ENCODE measurements at places on chromosomes 4 and X.

DNA sequence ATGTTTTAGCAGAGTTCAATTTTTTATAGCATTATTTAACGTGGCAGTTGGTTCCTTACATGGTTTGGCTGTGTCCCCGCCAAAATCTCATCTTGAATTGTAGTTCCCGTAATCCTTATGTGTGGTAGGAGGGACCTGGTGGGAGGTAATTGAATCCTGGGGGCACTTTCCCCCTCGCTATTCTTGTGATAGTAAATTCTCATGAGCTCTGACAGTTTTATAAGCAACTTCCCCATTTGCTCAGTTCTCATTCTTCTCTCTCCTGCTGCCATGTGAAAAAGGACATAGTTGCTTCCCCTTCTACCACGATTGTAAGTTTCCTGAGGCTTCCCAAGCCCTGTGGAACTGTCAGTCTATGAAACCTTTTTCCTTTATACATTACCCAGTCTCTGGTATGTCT lies 329.5 kb downstream of the GRIA2 start:
- DNase-seq: no peak

GRCh38 chrX:103879339-103879738 lies 47.3 kb upstream of the RAB9B start:
- DNase-seq: no peak

DNA sequence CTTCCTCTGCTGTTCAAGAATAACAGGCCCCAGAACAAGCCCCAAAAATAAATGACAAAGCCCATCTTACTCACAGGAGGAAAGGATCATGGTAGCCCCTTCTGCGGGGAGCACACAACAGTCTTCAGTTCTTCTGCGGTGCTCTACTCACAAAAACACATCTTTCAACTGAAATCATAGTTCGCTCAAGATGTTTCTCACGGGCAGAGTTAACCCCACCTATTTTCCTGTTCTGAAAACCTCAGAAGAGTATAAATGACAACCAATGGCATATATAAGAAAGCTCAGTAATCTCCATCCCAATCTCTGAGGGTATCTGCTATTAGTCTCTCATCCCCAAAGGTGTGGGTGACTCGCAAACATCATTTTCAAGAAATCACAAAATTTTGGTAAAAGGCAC lies at the start of gene TXK:
TSS of gene TXK (minus strand) at position 170 of the 400 bp plus-strand sequence. CDS start at position 90, 80 bp downstream.
- DNase-seq: no peak

- DNase-seq: no peak
These were observed 67.6 kb downstream of the ATG4A start for GRCh38 chrX:108159028-108159670.

DNA sequence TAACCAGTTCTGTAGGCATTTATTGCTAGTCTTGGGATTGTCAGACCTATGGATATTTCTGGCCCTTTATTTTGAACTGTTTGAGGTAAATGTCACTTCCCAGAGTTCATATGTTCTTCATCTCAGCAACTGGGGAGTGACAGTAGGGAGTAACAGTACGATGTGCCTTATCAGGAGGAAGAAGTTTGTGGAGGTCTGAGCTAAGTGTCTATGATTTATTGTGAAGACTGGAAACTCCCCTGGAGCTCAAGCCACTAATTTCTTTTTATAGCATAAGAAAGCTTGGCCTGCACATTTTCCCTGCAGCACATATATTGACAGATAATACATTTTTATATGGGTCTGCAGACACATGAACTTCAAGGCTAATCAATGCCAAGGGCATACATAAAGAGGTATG lies 383.8 kb downstream of the GRXCR1 start:
- no peak for DNase-seq

GRCh38 chr4:41989994-41990364 lies 351 bp upstream of the SLC30A9 start:
- no peak for DNase-seq

GRCh38 chr4:186019269-186019668 lies 49.7 kb upstream of the TLR3 start:
- DNase-seq: no peak

- no peak for DNase-seq
These were observed 30.2 kb downstream of the RBBP7 start for GRCh38 chrX:16839852-16840460.

DNA sequence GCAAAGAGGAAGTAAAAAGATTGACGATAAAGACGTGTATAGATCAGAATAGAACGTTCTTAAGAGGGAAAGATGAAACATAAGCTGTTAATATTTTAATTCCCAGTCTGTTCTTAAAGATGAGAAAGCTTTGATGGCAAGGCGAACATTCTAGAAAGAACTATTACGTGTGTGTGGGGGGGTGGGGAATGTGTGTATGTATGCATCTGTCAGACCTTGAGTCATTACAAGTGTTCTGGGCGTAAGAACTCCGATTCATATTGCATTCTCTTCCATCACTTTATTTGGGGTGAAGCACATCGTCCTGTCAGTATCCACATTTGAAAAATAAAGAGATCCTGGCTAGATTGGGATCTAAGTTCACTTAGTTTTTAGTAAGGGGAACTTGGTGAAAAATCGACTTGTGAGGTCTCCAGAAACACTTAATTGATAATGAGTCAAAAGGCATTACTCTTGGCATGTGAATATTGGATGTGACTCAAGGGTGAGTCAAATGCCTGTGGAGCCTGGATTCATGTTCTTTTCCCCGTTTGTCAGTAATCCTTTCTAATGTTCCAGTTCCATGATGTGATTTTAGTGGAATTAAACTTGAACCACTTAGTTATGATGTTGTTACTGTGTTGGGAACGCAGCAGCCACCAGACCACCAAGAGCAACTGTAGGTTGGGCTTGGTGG lies 3.1 kb downstream of the SMS start:
- no peak for DNase-seq

DNA sequence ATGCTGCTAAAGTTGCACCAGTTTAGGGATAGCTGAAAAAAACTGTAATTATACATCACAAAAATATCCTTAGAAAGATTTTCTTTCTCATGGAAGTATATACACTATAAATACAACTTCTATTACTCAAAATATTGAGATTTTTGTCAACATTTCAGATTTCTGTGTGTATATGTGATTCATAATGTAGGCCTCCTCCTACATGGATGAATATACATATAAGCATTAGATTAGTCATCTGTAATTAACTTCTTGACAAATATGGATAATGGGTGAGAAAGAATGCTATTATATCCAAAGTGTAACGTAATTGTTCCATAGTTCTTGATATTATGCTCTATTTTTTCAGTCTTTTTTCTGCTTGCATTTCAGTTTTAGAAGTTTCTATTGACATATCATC lies 124.9 kb downstream of the CBLL2 start:
- DNase-seq: no peak

DNA sequence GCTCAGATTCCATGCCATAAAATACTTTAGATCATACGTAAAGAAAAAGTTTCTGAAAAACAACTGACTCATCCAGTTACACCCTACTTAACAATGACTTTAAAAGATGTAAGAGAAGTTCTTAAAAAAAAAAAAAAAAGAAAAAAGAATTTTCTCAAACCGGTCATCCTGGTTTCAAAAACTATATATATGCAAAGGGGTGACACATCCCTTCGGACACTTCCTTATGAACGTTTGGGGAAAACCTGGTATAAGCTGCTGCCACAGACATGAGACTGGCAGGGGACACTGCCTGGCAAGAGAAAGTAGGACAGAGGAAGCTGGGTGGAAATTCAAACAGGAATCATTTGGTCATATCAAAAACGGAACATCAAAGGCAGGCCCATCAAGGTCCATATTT lies 81.2 kb upstream of the PRSS48 start:
- DNase-seq: no peak

- DNase-seq: no peak
These were observed 210.6 kb downstream of the TENM3 start for GRCh38 chr4:182453830-182454229.

DNA sequence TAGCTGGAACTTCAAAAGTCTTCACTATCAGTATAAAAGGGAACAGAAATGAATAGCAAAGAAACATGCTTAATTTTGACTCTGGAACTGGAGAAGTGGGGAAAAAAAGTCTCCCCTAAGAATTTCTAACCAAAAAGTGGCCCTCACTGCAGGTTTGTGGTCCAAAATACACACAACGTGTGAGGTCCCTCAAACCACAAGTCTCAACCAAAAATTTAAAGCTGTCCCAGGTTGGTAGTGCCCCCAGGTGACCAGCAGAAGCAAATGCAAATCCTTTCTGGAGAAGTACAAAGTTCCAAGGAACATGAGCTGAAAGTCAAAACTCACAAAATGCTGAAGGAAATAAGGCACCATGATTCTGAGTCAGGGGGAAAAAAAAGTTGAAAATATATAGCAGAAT lies 23.6 kb upstream of the VAMP7 start:
- no peak for DNase-seq

- DNase-seq: no peak
These were observed 954.4 kb downstream of the FAT4 start for GRCh38 chr4:126269106-126269505.

DNA sequence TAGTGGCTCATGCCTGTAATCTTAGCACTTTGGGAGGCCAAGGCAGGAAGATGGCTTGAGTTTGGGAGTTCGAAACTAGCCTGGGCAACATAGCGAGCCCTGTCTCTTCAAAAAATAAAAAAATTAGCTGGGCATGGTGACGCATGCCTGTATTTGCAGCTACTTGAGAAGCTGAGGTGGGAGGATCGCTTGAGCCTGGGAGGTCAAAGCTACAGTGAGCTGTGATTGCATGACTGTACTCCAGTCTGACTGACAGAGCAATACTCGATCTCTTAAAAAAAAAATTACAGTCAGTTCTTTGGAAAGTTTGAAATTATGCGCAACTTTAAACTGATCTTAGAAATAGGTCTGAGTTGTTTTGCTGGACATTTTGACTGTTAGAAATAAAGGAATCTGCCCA lies 55.8 kb downstream of the DOCK11 start:
- no peak for DNase-seq

DNA sequence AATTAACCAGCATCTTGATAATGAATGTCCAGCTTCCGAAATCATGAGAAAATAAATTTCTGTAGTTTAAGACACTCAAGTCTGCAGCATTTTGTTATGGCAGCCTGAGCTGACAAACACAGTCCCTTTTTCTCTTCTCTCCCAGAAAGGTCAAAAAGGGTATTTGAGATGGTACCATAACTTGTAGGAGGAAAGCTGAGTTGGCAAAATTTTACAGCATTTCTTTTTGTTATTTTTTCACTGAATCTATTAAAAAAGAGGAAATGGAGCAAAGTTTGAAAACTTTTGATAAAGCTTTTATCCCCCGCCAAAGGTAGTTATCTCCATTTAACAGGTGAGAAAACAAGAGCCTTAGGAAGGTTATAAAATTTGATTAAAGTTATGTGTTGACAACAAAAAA lies 367.6 kb upstream of the TECRL start:
- no peak for DNase-seq

- no peak for DNase-seq
These were observed 155.0 kb downstream of the SLC7A11 start for GRCh38 chr4:138087066-138087719.

DNA sequence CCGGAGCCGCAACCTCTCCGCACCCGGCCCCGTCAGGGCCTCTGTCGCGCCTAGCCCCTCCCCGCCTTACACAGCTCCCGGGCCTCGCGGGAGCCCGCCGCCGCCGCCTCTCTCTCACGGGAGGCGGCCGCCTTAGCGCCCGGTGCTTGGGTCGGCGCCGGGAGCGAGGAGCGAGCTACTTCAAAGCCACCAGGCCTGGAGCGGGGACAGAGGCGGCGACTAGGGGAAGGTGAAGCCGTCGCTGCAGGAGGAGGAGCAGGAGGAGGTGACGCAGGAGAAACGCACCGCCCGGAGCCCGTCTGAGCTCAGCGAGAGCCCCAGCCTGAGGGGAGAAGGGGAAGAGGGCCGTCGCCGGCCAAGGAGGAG lies 250 bp downstream of the USP9X start:
- DNase-seq: peak; percentile 54

GRCh38 chr4:180486342-180486741 lies 1756.9 kb upstream of the TENM3 start:
- no peak for DNase-seq

DNA sequence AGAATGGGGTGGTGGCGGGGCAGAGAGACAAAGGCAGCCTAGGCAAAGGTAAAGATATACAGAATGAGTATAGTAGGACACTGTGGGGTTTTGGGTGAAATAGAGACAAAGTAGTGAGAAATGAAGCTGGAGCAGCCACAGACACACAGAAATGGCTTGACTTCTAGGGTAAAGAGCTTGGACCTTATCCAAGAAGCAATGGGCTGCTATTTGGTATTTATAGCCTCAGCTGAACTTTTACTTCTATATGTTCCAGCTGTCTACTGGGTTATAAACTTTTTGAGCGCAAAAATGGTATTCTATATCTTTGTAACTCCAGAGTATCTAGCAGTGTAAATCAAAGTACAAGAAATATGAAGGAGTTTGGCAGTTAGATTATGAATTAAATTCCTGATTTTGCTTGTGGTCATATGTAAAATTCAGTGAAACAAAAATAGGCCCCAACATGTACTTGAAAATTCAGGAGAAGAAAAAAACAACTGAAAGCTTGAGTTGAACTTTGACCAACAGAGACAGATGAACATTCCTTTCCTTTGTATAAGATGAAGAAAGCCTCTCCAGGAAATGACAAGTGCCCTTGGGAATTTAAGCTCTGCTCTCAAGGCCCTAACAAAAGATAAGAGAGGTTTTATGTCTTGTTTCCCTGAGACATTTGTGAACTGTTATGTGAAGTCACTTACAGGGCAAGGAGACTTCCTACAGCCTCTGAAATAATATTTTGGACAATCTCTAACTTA lies 354.1 kb downstream of the CHIC1 start:
- no peak for DNase-seq

Measured in breast epithelium (tissue), 4 donors.